ENCODE measurements at places on chromosomes 12 and 14. TPM values are rescaled to one million over a fixed set of nuclear protein-coding genes. Genes with fewer than 3 reads are reported as not detected.

The IFNG-AS1 gene
- total RNA-seq: not detected

The PTPRB gene
- 2.4 TPM for total RNA-seq

The SRRM4 gene
- total RNA-seq: not detected

The TRPV4 gene
- total RNA-seq: 1.8 TPM

The KRT6C gene
- total RNA-seq: not detected

The OR10A7 gene
- not detected for total RNA-seq

The ABHD12B gene
- not detected for total RNA-seq

The A2M gene
- 0.23 TPM for total RNA-seq

The MIA2 gene
- 15.0 TPM for total RNA-seq

The CLMN gene
- total RNA-seq: 0.02 TPM

The SDSL gene
- total RNA-seq: 15.1 TPM

The POLR3B gene
- 16.7 TPM for total RNA-seq
